ENCODE measurements at places on chromosomes 1 and 21. TPM values are rescaled to one million over a fixed set of nuclear protein-coding genes. Genes with fewer than 3 reads are reported as not detected.

Gene DPT
- total RNA-seq, result 13.0 TPM

Gene ECE1
- total RNA-seq, result 39.9 TPM

Gene FAM151A
- not detected for total RNA-seq

Gene SLC5A3
- 7.5 TPM for total RNA-seq

Gene ADGRL4
- 31.9 TPM for total RNA-seq

Gene GNAT2
- not detected for total RNA-seq

Gene KLF17
- total RNA-seq, result not detected

Gene DIO1
- total RNA-seq, result not detected

Gene C4BPA
- total RNA-seq, result 2.8 TPM

Gene ROR1
- 3.0 TPM for total RNA-seq

Gene ADAMTS1
- 43.8 TPM for total RNA-seq

Gene LAD1
- total RNA-seq, result 0.29 TPM

Gene NCF2
- 4.1 TPM for total RNA-seq

Gene TTC34
- total RNA-seq, result not detected

Gene NBPF1
- total RNA-seq, result 13.5 TPM

Gene KISS1
- total RNA-seq, result not detected

Gene OR10Z1
- total RNA-seq, result not detected

Gene SCAF4
- 11.5 TPM for total RNA-seq

Gene ADCY10
- total RNA-seq, result not detected

Gene ENAH
- total RNA-seq, result 60.2 TPM

Gene B3GALT5
- total RNA-seq, result 0.02 TPM

Gene LINGO4
- 7.8 TPM for total RNA-seq

Gene THEM5
- total RNA-seq, result not detected

Gene NUP210L
- 0.10 TPM for total RNA-seq

Gene TSSK3
- total RNA-seq, result not detected

Gene FNDC10
- total RNA-seq, result 0.94 TPM

Gene ARHGEF2
- total RNA-seq, result 13.6 TPM

Gene YOD1
- total RNA-seq, result 6.7 TPM

Gene ADGRL2
- total RNA-seq, result 5.4 TPM

Gene C1orf226
- 0.39 TPM for total RNA-seq

Gene LCE2B
- not detected for total RNA-seq

Gene LYPLA2
- total RNA-seq, result 40.9 TPM

Gene BCAN
- not detected for total RNA-seq

Measured in gastrocnemius medialis (tissue), 4 donors.